Activated T-cell treated with anti-CD3 and anti-CD28 coated beads for 24 hours (primary cell): ENCODE measurements at places on chromosomes 11 and 22.

DNA sequence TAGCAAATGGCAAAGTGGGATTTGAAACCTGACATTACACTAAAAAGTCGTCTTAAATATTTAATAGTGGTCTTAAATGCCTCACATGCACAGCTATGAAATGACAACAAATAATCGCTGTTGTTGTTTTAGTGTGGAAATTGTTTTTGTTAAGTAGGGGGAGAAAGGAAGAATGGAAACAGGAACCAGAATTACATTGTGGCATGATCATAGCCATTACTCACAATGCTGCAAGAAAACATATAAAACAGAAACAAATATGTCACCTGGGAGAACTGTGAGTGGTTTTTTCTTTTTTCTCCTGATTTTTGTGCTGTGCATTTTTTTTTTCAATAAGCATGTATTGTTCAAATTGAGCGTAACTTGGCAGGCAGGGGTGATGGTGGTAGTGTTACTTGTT lies 22.9 kb downstream of the FAM76B start:
- DNase-seq: no peak

- no peak for DNase-seq
Measured at GRCh38 chr22:23530106-23530505, 50.0 kb downstream of the IGLL1 start.

DNA sequence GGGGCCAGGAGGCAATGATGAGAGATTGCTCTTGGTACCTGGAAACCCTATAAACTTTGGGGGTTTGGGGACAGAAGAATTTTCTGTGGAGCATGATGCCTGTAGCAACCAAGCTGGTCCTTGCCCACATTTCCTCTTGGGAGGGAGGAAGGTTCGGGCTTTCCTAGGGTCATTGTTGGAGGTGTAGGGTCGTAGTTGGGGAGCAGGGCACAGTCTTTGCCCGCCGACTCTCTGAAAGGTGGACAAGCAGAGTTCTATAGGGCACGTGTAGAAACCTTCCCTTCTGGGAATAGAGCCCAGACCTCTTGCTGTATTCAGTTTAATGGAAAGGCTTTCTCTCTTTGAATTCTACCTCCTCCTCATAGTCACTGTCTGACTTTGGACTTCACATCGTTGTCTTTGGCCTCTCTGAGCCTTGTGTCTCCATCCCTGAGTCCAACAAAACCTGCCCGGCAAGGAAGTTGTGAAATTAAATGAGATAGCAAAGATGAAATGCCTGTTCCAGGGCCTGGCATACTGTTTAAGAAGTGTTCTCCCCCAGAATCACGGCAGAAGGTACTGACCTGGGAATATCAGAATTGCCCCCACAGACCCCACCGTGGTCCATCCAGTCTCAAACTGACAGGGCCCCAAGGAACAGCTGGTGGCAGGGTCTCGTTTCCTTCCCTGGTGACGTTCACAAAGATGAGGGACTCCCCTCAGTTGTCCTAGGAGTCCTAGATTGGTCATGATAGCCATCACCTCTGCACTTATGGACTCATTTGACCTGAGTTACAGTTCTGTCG lies 1.6 kb downstream of the PRDM11 start:
- DNase-seq: no peak

DNA sequence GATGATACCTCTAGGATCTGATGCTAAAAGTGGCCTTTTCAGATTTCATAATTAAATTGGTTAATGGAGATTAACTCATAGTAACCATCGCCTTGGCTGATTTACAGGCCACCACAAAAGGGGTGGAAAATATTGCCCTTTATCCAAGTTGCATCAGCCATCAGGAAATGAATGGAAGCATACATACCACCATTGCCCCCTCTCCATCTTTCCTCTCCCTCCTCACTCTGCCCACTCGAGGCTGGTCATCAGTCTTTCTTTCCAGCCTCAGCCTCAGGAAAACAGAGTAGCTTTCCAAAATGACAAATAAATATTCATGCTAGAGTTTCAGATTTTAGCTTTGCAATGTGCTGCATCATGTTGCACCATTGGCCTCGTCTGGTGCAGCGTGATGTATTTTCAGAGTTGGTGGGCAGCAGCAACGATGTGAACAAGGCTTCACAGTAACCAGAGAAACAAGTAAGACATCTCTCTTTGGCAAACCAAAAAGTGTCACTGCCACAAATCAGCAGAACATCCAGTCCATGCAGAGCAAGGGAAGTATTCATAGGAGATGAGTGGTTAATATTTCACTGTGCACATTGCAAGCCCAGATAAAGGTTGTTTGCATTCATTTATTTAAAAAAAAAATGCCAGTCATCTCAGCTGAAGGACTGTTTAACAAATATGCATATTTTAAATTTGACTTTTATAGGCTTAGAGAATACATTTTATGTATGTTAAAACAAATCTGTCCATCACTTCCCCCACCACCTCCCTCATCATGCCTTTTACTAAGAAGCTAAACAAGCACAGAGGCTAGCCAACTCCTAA lies 136.7 kb upstream of the FAT3 start:
- DNase-seq: no peak

GRCh38 chr11:36417154-36417553 lies 92.9 kb downstream of the TRAF6 start:
- no peak for DNase-seq

DNA sequence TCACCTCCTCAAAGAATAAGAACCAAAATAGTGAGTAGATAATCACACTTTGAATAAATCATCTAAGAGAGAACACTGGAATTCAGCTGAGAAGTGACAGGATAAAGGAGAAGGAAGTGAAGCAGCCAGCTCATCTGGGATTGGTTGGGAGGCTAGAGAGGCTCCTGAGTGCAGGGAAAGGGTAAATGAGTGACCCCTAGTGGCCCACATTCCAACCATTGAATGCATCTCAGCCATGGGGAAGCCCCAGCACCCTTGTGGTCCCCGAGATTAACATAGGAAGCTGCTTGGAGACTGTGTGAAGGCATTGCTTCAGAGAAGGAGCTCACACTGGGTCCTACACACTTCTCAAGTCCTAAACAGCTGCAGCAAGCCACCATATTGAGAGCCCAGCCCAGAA lies 82.3 kb downstream of the JRKL start:
- no peak for DNase-seq

DNA sequence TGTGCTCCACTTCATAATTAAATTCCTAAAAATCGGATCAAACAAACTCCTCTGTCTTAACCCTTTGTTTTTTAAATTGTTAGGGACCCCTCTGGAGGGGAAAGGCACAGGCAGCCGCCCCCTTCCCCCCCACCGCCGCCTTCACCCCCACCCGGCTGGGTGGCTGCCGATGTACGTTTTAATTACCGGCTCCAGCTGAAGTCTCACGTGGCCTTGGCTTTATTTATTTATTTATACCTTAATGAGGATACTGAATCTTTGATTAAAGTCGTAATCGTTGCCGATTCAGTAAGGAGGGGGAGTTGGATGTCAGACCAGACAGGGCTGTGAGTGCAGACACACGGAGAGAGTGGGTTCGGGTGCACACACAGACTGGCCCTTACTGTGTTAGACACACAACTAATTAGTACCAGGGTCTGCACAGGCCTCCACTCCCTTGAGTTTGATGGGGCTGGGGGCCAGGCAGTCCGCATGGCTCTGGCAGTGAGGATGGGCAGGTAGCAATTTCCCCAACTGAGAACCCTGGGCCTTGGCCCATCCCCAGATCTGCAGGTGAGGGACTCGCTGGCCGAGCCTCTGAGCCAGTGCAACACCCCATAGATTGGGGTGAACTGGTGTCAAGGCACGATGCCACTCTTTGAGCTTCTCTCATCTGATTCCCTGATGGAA lies 51.3 kb upstream of the NNMT start:
- no peak for DNase-seq

- DNase-seq: peak; percentile 39
Measured at GRCh38 chr22:22770280-22770871, 117.2 kb upstream of the IGLL5 start.

DNA sequence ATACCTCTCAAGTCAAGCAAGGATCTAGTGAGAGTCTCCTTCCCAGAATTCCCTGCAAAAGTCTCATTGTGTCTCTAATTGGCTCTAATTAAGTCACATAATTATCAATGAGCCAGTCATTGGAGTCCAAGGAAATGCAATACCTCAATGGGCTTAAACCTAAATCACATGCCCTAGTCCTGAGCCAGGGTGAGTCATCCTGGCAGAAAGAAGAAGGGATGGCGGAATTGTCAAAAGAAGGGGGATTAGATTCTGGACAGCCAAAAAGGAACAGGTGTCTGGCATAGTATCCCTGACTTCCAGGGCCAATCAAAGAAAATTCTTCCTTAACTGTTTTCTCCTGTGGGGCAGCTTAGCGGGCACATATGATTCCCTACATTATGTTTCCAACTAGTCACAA lies 25.1 kb upstream of the LDLRAD3 start:
- DNase-seq: no peak

GRCh38 chr22:43883012-43883661 lies 8.7 kb downstream of the PNPLA5 start:
- DNase-seq: peak; percentile 41

- DNase-seq: no peak
Measured at GRCh38 chr22:28903080-28903479, 19.7 kb downstream of the ZNRF3 start.

DNA sequence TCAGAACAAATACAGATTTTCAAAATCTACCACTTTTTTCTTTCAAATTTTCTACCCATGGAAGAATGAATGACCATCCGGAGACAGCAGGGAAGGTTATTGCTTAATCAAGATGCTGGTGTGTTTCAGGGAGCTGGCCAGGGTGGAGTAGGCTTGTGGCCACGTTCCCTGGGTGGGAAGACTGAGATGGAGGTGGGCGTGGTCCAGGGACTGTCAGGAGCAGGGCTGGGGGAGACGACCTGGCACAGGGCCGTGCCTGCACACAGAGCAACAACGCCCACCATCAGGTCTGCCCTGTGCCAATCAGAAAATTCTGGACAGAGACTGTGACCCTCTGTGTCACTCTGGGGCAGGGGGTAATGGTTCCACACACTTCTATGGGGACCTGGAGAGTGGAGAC lies 7.1 kb upstream of the APOBEC3H start:
- no peak for DNase-seq

GRCh38 chr11:128775468-128775867 lies 81.6 kb downstream of the FLI1 start:
- no peak for DNase-seq

DNA sequence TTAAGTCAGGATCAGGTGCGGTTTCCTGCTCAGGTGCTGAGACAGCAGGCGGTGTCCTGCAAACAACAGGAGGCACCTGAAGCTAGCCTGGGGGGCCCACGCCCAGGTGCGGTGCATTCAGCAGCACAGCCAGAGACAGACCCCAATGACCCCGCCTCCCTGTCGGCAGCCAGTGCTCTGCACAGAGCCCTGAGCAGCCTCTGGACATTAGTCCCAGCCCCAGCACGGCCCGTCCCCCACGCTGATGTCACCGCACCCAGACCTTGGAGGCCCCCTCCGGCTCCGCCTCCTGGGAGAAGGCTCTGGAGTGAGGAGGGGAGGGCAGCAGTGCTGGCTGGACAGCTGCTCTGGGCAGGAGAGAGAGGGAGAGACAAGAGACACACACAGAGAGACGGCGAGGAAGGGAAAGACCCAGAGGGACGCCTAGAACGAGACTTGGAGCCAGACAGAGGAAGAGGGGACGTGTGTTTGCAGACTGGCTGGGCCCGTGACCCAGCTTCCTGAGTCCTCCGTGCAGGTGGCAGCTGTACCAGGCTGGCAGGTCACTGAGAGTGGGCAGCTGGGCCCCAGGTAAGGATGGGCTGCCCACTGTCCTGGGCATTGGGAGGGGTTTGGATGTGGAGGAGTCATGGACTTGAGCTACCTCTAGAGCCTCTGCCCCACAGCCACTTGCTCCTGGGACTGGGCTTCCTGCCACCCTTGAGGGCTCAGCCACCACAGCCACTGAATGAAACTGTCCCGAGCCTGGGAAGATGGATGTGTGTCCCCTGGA lies at the start of gene MYO7A:
Gene MYO7A, plus strand, starts transcription at position 327 of the 772 bp plus-strand sequence. CDS start 2,389 bp downstream, outside the sequence.
- no peak for DNase-seq

- no peak for DNase-seq
Measured at GRCh38 chr11:16846305-16846704, 107.9 kb downstream of the C11orf58 start.

GRCh38 chr11:67316882-67317204 lies 13.5 kb downstream of the SSH3 start:
- no peak for DNase-seq
